NCI-H1436 (cell line): ENCODE measurements at places on chromosomes 6 and 20.

- DNase-seq = no peak
Observed at GRCh38 chr6:9197726-9198125, 762.4 kb upstream of the SLC35B3 start.

GRCh38 chr6:9332241-9332780 is 897.0 kb upstream of the SLC35B3 start:
- no peak for DNase-seq

DNA sequence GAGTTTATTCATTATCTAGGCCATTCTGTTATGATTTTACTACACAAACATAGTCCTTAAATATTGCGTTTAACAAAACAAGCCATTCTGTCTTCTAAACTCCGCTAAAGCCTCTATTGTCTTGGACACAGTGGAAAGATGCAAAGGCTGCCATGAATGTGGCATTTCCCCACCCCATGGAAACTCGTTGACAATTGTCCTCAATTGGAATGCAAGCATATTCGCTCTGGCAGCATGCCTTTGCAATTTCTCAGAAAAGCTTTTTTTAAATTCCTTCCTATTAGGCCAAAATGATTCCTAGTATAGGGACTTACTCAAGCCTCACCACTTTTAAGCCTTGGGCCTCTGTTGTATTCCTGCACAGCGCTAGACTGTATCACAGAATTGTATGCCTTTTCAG is 22.8 kb downstream of the OR2A4 start:
- no peak for DNase-seq

DNA sequence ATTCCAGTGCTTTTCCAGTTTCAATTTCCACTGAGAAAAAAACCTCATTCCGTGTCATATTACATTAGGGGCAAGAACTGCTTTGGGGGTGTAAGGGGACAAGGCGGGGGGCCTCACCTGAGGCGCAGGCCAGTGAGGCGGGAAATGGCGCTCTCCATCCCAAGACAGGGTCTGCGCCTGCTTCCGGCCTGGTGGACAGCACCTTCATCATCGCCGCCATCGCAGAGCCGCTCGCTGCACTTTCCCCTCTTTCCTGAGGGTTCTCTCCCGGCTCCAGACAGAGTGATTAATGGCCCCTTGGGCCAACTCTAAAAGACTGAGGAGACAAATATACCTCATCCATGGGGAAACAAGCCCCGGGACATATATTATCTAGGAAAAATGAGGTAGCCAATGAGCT is 270.0 kb upstream of the SOX4 start:
- no peak for DNase-seq

- DNase-seq = no peak
Observed at GRCh38 chr20:44157061-44157460, 29.9 kb downstream of the JPH2 start.

GRCh38 chr6:46160102-46160501 is 10.7 kb downstream of the ENPP5 start:
- DNase-seq = no peak

GRCh38 chr20:32823737-32824588 is 4.2 kb downstream of the MAPRE1 start:
- no peak for DNase-seq

GRCh38 chr20:20014659-20015058 is 2.5 kb upstream of the NAA20 start:
- DNase-seq = peak; percentile 4

GRCh38 chr6:129284225-129284624 is 401.3 kb downstream of the LAMA2 start:
- DNase-seq = no peak
